ENCODE measurements at places on chromosomes 12 and 14.

GRCh38 chr14:20008156-20008555 lies 6.2 kb downstream of the OR4Q2 start:
- DNase-seq: no peak

GRCh38 chr12:6871052-6871957 lies 1.8 kb downstream of the SPSB2 start:
- DNase-seq: peak; percentile 45

DNA sequence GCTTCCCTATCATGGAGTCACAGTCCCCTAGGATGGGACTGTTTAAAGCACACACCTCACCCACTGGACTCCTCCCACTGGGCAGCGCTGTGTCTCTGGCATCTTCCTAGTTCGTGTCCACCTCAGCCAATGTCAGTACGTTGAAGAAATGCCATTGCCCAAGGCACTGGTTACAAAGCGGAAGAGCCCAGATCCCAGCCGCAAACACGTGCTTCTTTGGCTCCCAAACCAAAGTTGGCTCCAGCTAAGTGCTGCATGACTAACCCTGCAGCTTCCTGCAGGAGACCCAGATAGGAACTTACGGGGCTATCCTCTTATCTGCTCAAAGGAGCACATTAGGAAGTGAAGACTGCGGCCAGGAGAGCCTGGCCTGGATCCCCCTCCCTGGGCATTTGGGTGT lies 9.3 kb downstream of the SYNE3 start:
- no peak for DNase-seq

DNA sequence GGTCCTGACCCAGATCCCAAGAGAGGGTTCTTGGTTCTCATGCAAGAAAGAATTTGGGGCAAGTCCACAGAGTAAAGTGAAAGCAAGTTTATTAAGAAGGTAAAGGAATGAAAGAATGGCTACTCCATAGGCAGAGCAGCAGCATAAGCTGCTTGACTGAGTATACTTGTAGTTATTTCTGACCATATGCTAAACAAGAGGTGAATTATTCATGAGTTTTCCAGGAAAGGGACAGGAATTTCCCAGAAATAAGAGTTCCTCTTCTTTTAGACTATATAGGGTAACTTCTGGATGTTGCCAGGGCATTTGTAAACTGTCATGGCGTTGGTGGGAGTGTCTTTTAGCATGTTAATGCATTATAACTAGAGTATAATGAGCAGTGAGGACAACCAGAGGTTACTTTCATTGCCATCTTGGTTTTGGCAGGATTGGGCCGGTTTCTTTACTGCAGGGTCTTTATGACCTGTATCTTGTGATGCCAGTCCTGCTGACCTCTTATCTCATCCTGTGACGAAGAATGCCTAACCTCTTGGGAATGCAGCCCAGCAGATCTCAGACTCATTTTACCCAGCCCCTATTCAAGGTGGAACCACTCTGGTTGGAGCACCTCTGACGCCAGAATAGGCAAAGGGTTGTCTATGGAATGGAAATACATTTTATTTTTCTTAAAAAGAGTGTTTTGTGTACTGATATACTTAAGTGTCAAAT lies 113.8 kb downstream of the OTOGL start:
- no peak for DNase-seq

- DNase-seq: no peak
Observed at GRCh38 chr14:51269634-51270033, 29.6 kb downstream of the TMX1 start.

DNA sequence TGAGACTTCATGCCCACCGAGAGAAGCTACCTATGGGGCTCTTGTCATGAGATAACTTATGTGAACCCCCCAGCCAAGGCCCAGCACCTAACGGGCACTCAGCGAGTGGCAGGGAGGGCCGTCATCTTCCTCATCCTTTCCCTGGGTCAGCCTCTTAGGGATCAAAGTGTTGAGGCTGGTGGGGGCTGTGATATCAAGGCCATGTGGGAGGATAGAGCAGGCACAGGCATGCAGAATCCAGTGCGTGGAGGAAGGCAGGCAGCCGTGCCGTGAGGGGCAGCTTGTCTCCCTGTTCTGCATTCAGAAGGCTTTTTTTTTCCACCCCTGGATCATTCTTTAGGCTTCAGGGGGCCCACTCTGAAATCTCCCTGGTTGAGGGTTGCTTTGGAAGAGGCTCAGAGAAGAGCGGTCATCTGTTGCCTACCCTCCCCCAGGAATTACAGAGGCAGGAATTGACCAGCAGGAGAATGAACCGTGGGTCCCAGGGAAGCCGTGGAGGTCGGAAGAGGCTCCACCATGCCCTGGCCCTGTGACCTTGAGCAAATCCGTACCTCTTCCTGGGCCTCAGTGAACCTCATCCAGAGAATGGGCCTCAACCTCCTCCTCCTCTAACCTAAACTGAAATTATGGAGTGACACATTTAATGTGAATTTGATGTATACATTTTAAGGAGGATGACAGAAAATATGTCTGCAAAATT lies 62.8 kb downstream of the BEGAIN start:
- DNase-seq: no peak

DNA sequence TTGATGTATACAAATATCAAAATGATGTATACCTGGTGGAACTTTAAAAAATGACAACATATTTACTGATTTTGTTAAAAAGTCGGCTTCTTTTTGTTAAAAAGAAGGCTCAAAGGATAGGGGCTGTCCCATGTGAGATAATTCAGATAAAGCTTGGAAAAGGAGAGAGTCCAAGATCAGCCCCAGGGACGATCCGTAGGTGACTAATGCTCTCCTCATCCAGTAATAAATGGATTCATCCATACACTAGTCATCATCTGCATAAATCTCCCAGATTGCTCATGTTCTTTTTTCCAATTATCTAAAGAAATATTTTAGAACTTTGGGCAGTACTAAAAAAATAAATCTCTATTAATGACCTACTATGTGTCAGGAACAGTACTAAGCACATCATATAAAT lies 23.4 kb upstream of the FSCB start:
- no peak for DNase-seq

- no peak for DNase-seq
Observed at GRCh38 chr12:7411343-7411742, 32.6 kb downstream of the CD163L1 start.

GRCh38 chr14:68467425-68467824 lies 325.4 kb downstream of the ZFP36L1 start:
- DNase-seq: no peak

DNA sequence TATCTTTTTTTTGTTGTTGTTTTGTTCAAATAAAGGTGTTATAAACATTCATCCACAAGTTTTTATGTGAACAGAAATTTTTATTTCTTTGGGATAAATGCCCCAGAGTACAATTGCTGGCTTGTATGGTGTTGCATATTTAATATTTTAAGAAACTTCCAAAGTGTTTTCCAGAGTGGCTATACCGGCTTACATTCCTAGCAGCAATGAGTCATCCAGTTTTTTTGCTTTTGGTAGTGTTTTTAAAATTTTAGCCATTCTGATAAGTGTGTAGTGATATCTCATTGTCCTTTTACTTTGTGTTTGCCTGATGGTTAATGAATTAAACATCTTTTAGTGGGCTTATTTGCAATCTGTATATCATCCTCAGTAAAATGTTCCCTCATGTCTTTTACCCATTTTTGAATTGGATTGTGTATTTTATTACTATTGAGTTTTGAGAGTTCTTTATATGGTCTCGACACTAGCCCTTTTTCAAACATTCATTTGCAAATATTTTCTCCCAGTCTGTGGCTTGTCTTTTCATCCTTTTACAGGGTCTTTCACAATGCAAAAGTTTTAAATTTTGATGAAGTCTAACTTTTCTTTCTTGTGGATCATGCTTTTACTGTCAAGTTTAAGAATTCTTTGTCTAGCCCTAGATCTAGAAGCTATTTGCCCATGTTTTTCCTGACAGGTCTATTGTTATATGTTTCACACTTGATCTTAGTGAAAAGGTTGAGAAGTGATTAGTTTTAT lies 29.5 kb downstream of the PPP4R4 start:
- no peak for DNase-seq

GRCh38 chr14:31968956-31969698 lies 108.0 kb upstream of the ARHGAP5 start:
- DNase-seq: peak; percentile 31

- no peak for DNase-seq
Observed at GRCh38 chr12:32566663-32567295, 112.3 kb upstream of the DNM1L start.

- DNase-seq: peak; percentile 87
Observed at GRCh38 chr14:58829594-58829993, 191.8 kb downstream of the DACT1 start.

DNA sequence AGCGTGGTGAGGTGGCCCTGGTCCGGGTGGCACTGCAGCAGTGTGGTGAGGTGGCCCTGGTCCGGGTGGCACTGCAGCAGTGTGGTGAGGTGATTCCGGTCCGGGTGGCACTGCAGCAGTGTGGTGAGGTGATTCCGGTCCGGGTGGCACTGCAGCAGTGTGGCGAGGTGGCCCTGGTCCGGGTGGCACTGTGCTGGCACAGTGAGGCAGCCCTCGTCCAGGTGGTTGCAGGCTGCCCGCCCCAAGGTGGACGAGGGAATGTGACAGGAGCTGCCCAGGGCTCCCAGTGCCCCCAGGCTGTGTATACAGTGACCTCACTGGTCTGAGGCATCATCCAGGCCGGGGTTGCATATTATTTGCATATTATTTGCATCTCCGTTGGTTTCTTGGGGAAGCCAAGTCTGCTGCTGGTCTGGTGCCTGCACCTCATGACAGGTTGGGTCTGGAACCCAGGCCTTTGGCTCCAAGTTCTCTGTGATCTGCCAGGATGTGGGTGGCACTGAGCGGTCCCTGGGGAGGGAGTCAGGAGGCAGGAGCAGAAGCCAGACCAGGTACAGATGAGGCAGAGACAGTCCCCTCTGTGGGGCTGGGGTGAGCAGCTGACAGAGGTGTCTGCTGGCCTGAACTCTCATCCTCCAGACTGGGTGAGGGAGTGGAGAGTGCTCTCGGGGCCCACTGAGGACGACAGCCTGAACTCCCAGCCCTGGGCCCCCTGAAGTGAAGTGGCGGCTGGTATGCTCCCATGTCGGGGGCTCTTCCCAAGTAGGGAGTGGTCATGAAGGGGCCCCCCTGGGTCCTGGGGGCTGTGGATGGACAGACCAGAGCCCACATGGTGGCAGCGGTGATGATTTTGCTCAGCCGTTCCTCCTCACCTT lies 79.3 kb downstream of the KIF26A start:
- DNase-seq: no peak

- DNase-seq: peak; percentile 37
Observed at GRCh38 chr12:107515446-107515958, 170.1 kb upstream of the PWP1 start.

DNA sequence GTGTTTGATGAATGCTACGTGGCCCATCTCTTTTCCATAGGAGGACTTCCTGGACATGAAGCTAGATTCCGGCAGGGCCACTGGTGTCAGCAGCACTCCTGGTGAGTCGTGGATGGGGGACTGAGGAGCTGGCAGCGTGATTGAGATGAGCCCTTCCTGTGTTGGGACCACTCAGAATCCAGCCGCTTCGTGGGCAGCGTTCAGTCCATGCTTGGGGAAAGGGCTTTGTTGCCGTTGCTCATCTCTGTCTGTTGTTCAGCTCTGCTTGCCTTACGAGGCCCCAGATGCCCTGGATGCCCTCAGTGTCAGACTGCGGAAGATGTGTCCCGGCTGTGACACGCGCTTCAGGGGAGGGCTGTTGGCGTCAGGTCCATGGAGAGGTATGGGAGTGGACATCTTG lies 127.1 kb upstream of the RTL1 start:
- no peak for DNase-seq

DNA sequence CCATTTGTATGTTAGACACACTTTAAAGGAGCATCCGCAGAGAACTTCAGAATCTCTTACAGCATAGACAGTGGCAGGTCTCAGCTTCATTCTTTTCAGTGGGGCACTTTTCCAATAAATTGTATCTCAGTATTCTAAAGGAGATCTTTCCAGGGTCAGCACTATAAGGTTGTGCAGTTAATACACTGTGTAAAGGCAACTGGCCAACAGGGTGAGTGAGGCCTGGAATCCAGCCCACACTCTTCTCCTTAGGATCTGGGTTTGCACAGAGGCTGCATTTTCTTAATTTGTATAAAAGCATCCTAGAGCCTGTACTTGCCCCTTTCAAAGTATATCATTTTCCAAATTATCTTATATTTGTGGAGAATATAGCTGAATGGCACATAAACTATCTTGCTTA lies 94.2 kb downstream of the MYF5 start:
- DNase-seq: no peak

- peak; percentile 10 for DNase-seq
Observed at GRCh38 chr12:132413931-132414588, 75.9 kb upstream of the FBRSL1 start.

GRCh38 chr12:30925607-30926242 lies 823 bp upstream of the TSPAN11 start:
- no peak for DNase-seq

Data from NCI-H1105 treated with DMSO at 0.1 percent for 48 hours (cell line).